OCI-LY7 (cell line): ENCODE measurements at places on chromosomes 5 and 9. TPM values are rescaled to one million over a fixed set of nuclear protein-coding genes. Genes with fewer than 3 reads are reported as not detected.

DNA sequence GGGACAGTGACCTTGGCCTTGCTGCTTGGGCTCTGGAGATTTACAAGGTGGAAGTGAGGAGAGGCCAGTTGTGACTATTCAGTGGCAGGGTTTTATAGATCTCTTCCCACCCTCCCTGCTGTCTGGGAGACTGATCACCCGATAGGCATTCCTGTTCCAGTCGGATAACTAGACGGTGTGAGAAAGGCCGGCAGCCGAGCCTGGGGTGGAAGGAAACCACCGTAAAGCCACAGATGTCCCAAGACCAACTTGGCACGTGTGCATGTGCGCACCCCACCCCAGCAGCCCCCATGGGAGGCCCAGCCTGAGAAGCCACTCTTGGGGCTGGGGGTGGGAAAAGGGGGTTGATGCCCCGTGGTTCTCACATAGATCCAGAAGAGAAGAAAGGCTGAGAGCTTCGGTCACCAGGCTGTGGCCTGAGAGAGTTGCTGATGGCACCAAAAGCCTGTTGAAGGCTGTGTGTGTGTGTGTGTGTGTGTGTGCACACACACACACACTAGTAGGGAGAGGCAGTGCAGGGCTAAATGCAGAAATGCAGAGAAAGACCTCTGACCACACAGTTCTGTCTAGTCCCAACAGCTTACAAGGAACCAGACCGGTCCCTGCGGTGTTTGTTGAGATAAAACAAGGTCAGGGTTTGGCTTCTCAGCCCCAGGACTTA, 225.8 kb downstream of the FANCC start:
- no peak for DNase-seq

- no peak for DNase-seq
These were observed 32.2 kb upstream of the STRBP start for GRCh38 chr9:123300554-123300953.

DNA sequence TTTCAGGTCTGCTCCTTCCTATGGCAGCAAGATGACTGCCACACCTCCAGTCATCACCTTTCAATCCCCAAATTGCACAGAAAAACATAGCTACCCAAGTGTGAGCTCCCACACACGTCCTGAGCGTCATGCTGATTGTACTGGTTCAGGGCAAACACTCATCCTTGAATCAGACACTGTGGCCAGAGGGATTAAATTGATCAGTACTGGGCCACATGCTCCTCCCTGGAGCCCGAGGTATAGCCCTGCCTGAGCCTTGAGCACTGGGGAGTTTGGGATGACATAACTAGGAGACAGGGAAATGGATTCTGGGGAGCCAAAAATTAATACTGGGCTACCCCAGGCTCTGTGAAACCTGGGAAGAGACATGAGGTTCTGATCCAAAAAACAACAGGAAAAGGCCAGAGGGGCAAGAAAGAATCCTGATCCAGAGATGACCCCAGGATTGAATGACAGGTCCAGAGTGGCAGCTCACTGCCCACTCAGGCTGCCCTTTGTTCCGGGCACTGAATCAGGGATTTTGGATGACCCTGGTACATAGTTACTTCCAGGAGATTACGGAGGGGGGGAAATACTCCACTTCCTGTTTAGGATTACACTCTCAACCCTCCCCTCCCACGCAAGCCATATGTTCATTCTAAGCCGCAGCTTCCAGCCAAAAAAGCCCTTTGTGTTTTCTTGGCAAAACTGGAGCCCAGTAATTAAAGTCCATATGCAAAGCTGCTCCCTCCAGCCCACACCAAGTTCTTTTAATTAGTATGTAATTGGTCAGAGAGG, 141.6 kb upstream of the SPRY4 start:
- DNase-seq = no peak

Gene PCDHA2
- not detected in 2 replicates for total RNA-seq

DNA sequence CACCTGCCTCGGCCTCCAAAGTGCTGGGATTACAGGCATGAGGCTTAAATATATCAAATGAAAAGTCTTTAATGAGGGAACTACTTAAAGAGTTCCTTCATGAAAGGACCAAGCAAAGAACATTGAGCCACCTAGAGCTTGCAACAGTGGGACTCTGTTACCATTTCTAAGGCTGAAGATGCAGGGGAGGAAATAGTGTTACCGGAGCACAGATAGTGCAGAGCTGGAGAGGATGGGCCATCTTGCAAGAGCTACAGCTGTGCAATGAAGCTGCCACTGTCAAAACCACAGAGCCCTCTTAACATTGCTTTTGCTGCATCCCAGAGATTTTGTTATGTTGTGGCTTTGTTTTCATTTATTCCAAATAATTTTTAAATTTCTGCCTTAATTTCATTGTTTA, 77.1 kb upstream of the NAA35 start:
- DNase-seq = no peak

GRCh38 chr5:168714046-168714445, 134.9 kb upstream of the PANK3 start:
- no peak for DNase-seq

- no peak for DNase-seq
These were observed 210.9 kb downstream of the GAPVD1 start for GRCh38 chr9:125472562-125472925.

GRCh38 chr9:95004411-95005277, 278.1 kb downstream of the AOPEP start:
- DNase-seq = no peak
